ENCODE measurements at places on chromosomes 16 and 17.
A peak's percentile ranks its signal among the peaks of the same experiment; 100 is the strongest.

- no peak for DNase-seq
These were observed 120.6 kb upstream of the KCNJ16 start for GRCh38 chr17:69954241-69954925.

GRCh38 chr16:4911970-4912386, 25.0 kb downstream of the PPL start:
- peak; percentile 16 for DNase-seq

- DNase-seq: no peak
These were observed 95.5 kb downstream of the PMP22 start for GRCh38 chr17:15169676-15170075.

GRCh38 chr16:17194190-17194780, 276.5 kb downstream of the XYLT1 start:
- no peak for DNase-seq

DNA sequence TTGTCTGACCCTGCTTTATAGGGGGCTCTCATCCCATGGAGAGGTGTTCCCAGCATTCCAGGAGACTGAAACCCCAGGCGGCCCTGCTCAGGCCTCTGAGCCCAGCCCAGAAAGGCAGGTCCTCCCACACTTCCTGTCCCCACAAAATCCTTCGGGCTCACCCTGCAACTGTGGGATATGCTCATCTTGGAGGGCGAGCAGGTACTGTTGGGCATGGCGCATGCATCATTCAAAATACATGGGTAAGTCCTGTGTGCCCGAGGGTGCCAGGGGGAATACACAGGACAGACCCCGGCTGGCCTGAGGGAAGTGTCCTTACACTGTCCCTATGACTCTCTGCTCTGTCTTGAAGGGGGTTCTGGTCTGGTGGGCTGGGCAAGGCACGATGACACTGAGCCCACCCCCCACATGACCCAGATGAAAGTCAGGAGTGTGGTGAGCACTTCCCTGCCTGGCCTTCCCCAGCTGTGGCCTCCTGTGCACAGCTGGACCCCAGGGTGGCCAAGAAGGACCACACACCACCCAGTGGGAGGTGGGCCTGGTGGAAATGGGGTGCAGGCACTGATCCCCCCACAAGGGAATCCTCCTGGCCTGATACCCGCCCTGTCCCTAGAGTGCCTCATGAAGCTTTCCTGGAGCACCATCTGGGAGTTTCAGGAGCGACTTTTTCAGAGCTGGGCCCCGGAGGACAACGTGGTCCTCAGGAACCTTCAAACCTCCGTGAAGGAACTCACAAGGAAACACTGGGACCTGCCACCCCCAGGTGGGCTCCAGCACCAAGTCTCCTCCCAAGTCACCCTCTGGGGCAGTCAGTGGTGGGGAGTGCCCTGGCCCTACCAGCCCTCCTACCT, 46.7 kb downstream of the USP22 start:
- no peak for DNase-seq

- DNase-seq: no peak
These were observed 14.7 kb downstream of the HOXB4 start for GRCh38 chr17:48563385-48563838.

DNA sequence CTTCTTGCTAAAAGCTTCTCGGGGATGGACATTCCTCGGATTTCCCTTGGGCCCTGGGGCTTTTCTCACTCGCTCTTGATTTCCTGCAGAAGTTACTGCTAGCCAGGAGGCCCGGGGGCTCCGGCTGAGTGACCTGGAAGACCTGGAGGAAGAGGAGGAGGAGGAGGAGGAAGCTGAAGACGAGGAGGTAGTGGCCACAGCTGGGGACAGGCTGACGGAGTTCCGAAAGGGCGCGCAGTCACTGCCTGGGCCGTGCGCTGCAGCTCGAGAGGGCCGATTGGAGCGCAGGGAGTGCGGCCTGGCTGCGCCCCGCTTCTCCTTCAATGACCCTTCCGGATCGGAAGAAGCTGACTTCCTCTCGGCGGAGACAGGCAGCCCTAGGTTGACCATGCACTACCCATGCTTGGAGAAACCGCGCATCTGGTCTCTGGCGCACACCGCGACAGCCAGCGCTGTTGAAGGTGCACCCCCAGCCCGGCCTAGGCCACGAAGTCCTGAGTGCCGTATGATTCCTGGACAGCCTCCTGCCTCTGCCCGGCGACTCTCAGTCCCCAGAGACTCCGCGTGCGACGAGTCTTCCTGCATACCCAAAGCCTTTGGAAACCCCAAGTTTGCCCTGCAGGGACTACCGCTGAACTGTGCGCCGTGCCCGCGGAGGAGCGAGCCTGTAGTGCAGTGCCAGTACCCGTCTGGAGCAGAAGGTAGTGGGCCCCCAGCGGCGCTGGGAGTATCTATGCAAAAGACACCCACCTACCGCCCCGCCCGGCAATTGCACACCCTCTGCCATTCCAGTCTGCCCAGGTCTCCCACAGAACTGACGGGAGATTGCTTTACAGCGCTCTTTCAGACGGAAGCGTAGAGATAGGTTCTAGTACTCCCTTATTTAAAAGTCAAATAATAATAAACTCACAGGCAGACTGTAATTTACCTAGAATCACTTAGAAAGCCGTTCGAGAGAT, 4.9 kb downstream of the IRX6 start:
- DNase-seq: no peak

DNA sequence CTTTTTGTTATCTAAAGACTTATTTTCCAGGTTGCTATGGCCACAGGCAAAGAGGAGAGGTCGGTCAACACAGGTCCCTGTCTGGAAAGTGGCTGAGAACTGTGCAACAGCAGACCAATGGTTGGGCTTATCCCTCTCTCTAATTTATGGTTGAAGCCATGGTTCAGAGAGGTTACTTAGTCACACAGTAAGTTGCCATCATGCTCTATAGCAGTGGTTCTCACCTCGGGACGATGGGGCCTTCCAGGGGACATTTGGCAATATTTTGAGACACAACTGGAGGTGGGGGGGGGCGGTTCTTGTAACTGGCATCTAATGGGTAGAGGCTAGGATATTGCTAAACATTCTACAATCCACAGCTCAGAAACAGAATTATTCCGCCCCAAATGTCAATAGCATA, 842 bp upstream of the LDAF1 start:
- no peak for DNase-seq

GRCh38 chr16:22789281-22789945, 24.5 kb upstream of the HS3ST2 start:
- DNase-seq: no peak

- no peak for DNase-seq
These were observed 864.0 kb downstream of the KCNJ2 start for GRCh38 chr17:71033336-71033735.

GRCh38 chr17:38735161-38735997, 5.2 kb downstream of the CISD3 start:
- DNase-seq: no peak

DNA sequence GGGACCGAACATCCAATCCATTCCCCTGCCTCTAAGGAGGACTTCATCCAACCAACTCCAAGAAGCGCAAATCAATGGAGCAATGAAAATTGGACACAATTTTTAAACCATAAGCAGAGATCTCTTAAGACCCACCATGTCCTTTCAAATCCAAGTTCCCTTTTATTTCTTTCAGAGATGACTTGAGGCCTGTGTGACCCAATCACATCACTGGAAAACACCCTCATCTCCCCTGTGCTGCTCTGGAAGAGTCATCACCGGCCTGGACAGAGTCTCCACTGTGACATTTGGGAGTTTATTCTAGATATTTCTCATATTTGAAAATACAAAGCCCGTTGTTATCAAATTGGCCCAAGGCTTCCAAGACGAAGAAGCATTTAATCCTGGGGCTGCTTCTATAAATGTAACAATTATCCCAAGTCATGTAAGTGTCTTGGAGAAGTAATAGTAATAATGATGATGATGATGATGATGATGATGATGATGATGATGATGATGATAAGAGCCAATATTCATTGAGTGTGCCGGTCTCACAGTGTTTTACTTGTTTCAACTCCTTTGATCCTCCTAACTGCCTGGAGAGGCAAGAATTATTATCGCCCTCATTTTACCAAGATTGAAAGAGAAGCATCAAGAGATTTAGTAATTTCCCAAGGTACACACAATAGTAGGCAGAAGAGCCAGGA, 72.1 kb downstream of the COPRS start:
- DNase-seq: no peak

DNA sequence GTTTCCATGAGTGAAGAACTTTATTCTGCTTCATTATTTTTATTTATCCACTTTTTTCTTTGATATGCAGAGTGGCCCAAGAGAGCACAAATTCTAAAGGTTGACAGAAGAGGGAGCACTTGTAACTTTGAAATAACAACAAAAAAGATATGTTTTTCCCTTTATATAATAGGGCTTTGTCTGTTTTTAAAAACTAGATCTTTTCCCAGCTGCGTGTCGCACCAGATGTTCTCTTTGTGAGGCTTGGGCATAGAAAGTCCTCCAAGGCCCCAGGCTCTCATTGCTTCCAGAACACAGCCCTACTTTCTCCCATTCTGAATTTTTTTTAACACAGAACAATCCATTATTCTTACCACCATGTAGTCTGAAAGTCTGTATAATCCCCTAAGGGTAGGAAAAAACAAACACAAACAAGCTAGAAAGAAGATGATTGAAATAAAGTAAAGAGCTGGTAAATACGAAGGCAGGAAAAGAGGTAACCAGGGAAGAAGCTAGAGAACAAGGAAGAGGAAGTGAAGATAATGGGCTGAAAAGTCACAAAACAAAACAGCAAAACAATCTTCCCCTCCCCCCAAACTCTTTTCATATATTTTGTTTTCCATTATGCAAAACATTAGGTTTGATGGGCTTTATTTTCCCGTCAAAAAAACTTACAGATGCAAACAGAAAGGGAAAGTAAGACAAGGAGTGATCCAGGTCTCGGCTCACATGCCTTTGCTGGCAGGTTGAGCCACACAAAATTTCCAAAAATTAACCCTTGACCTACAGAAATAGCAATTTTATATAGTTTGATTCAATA, 160.4 kb downstream of the ABCA8 start:
- DNase-seq: peak; percentile 20

DNA sequence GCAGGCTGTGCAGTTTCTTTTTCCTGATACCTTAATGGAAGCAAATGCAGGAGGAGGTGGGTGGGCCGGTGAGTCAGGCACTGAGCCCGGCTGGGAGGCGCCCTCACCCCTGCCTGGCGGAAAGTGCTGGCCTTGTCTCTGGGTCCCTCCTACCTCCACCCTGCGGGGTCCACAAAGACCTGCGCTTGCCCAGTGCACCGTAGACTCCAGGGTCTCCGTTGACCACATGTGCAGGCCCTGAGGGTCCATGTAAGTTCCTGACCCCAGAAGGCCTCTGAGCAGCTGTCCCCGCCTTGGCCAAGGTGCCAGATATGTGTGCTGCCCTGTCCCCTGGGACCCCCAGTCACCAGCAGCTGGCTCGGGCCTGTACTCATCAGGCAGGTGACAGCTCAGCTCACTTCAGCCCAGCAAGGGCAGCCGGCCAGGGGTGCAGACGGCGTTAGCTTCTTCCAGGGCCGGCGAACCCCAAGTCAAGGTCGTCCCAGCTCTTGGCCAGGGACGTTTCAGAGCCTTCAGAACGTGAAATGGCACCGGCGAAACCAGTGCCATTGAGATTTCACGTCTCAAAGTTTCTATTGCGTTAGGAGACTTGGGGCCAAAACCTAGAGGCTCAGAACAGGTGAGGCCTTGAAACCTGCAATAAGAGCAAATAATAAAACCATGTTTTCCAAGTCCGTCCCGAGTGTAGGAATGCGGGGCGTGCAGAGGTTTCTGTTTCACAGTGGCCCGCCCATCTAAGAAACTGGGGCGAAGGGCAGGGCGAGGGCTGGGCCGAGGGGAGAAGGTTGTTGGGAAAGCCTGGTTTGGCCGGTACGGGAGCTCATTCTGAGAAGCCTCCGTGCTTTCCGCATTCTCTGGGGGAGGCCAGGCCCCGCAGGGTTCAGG, 12.1 kb downstream of the METRNL start:
- no peak for DNase-seq

DNA sequence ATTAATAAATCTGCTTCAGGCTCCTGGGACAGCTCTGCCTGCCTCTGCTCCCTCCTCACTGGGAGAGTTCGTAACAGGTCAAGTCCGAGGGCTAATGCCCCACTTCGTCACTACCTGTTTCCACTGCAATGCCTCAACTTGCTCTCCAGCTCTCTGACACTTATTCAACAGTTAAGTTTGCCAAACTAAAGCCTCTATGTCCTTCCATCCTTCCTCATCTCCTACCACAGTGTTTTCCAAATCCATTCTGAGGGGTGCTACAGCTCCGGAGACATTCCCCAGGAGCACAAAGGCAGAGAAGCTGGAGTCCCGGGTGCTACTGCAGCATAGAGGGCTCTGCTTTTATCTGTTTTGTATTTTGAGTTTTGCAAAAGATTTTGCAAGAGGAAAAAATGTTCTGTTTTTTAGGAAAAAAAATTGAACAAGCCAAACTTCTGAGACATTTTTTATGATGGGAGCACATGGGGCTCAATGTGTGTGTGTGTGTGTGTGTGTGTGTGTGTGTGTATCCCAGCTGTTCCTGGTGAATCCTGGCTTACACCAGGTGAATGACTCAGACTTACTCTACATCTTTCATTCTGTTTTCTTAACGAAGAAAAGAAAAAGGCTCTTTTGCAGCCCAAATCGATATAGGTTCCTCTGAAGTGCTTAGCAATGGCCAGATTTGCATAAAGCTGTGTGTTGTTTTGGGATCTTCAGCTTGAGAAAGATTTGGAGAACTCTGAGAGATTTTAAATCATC, 46.1 kb upstream of the MYOCD start:
- peak; percentile 24 for DNase-seq

GRCh38 chr16:77591347-77591746, 131.0 kb upstream of the NUDT7 start:
- no peak for DNase-seq

- no peak for DNase-seq
These were observed 125.8 kb downstream of the ANKRD11 start for GRCh38 chr16:89364606-89365005.

GRCh38 chr17:41377546-41377945, 4.6 kb downstream of the KRT34 start:
- DNase-seq: no peak

- DNase-seq: peak; percentile 38
These were observed 18.2 kb upstream of the NXPH3 start for GRCh38 chr17:49557312-49558024.

GRCh38 chr17:48074322-48075081, 26.3 kb downstream of the NFE2L1 start:
- DNase-seq: peak; percentile 89

GRCh38 chr17:35849469-35850348, 19.0 kb downstream of the HEATR9 start:
- DNase-seq: peak; percentile 75

DNA sequence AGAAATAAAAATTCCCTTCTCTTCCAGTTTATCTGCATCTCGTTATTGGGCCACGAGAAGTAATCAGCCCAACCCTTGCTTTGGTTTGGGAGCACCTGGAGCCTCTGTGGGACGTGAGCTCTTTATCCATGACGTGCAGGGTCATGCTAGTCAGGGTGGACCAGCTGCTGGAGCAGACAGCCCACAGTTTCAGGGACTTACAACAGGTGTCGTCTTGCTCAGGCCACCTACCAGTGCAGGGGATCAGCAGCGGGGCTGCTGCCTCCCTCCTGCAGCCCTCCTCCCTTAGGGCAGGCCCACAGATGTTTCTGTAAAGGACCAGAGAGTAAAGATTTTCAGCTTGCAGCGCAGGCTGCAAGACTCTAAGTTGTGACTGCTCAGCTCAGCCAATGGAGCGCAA, 16.9 kb downstream of the ADAD2 start:
- DNase-seq: no peak

Data from brain microvascular endothelial cell (primary cell).